Activated CD4-positive, alpha-beta T cell treated with anti-CD3 and anti-CD28 coated beads, Interleukin-2, amount 50 U/mL, for 1 hour (primary cell): ENCODE measurements at places on chromosomes 4 and X.
A peak's percentile ranks its signal among the peaks of the same experiment; 100 is the strongest.

DNA sequence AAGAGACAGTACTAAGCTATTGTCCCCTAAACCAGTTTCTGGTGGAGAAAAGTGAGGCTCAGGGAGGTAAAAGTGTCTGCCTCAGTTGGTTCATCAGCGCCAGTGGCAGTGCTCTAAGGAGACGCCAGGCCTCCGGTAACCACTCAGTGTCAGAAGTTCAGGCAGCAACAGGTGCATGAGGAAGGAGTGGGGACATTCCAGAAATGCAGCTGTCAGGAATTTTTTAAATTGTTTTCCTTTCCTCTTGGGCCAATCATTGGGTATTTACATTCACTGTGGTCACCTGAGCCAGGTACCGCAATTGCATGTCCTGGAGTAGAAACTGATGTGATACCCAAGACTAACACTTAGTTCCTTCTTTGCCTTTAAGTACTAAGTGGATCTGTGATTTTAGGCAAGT is 40.2 kb upstream of the HS3ST1 start:
- DNase-seq: no peak

GRCh38 chrX:130895299-130895698 is 7.7 kb downstream of the ENOX2 start:
- DNase-seq: no peak

- DNase-seq: no peak
These were observed 231.0 kb downstream of the PRDM5 start for GRCh38 chr4:120691536-120691935.

GRCh38 chrX:102979536-102979935 is 42.5 kb downstream of the RAB40AL start:
- DNase-seq: no peak

DNA sequence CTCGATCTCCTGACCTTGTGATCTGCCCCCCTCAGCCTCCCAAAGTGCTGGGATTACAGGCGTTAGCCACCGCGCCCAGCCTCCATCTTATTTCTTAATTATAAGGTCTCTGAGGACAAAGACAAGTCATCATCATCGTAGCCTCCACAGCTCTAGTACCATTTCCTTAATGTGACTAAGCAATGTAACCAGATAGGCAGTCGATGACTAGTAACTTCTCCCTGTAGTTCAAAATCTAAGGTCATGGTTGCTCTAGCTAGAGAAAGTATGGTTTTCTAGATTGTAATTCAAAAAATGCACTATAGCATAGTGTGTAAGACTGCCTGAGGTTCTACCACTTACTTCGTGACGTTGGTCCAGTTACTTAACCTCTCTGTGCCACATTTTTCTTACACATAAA is 6.9 kb downstream of the SLC39A8 start:
- DNase-seq: no peak

- DNase-seq: no peak
These were observed 12.1 kb upstream of the PLAC1 start for GRCh38 chrX:134670134-134670924.

GRCh38 chr4:118835571-118836300 is at the start of gene SEC24D:
TSS of gene SEC24D (minus strand) at chr4:118836126. CDS start at chr4:118833696, 2,430 bp downstream.
- DNase-seq: peak; percentile 75
